ENCODE measurements at places on chromosomes 4 and X.

DNA sequence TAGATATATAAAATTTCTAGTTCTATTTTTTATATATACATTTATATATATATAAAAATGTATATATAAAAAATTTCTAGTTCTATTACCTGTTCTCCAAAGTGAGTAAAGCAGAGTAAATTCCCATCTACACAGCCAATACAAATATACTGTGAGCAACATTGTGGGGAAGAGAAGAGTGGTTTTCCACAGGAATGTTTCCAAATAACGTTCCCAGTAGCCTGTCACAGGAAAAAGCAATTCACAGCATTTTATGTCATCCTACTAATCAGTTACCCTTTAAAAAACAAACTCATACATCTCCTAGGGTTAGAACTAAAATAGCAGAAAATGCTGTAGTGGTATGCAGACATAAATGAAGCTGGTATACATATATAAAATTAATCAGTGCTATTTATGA, 44.5 kb downstream of the AASDH start:
- DNase-seq: no peak

- DNase-seq: no peak
Observed at GRCh38 chrX:80317646-80318045, 102.6 kb upstream of the TENT5D start.

DNA sequence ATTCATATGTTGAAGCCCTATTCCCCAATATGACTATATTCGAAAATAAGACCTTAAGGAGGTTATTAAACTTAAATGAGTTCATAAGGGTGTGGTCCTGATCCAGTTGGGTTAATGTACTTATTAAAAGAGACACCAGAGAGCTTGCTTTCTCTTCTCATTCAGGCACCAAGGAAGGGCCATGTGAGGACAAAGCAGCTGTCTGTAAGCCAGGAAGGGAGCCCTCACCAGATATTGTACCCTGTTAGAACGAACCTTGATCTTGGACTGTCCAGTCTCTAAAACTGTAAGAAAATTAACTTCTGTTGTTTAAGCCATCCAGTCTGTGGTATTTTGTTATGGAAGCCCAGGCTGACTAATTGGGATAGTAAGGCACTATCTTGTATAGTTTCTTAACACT, 9.1 kb upstream of the YTHDC1 start:
- DNase-seq: no peak

GRCh38 chr4:128320656-128321055, 33.0 kb upstream of the PGRMC2 start:
- no peak for DNase-seq

- no peak for DNase-seq
Observed at GRCh38 chr4:173883821-173884220, 353.8 kb upstream of the HAND2 start.

DNA sequence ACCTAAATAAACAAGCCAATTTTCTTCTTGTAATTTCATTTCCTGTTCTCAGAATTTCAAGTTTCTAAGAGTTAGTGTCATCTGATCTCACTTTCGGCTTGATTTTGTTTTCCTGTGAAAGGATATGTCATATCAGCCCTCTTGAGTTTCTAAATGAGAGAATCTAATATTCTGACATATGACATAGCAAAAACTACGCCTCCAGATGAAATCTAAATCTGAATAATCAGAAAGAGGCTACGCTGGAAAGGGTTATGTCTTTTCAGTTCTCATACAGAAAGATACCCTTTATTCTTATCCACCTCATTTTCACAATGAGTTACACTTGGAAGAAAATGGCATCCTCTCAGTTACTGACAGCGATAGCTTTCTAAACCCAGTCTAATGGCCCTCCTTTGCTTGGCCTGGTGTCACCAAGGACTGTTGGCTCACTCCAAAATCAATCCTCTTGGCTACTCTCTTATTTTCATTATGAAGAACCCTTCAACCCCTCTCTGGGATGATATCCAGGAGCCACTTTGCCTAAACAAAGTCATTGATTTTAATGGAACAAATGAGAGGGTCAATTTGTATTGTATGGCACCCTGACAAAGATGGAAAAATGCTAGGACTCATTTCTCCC, 65.6 kb downstream of the ASB9 start:
- no peak for DNase-seq

GRCh38 chr4:105662935-105663675, 45.4 kb downstream of the INTS12 start:
- DNase-seq: no peak

DNA sequence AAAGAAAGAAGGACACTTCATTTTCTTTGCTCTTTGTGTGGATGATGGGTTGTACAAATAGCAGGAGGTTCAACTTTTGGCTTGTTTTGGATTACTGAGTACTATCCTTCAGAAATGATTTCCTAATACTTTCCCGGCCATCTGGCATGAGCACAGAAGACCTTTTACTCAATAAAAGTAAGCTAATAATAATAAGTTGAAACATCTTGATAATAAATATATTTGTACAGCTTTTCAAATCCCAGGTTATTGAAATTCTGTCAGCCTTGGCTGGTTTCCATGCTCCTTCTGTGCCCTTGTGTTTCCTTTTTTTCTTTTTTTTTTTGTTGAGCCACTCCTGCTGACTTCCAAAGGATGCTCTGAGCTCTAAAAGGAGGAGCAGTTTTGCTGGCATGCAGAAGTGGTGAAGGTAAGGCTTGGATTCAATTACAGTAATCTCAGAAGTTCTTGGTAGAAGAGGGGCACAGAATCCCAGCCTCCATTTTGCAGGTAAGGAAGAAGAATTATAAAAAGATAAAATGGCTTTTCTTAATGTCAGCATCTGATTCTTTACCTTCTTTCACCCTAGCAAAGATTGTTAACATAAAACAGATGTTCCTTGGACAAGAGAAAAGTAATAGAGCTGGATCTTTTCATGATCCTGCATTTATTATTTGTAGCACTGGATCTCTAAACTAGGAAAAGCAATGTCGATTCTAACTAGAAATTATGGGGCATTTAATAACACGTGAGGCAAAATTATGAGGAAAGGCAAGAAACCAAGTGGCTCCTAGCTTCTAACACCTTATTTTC, 31.9 kb downstream of the REPS2 start:
- peak; percentile 36 for DNase-seq

GRCh38 chrX:20026278-20026677, 35.4 kb upstream of the BCLAF3 start:
- no peak for DNase-seq

- DNase-seq: no peak
Observed at GRCh38 chr4:99043346-99043745, 45.2 kb downstream of the ADH5 start.

GRCh38 chr4:8176547-8177399, 18.2 kb upstream of the ABLIM2 start:
- DNase-seq: peak; percentile 78

DNA sequence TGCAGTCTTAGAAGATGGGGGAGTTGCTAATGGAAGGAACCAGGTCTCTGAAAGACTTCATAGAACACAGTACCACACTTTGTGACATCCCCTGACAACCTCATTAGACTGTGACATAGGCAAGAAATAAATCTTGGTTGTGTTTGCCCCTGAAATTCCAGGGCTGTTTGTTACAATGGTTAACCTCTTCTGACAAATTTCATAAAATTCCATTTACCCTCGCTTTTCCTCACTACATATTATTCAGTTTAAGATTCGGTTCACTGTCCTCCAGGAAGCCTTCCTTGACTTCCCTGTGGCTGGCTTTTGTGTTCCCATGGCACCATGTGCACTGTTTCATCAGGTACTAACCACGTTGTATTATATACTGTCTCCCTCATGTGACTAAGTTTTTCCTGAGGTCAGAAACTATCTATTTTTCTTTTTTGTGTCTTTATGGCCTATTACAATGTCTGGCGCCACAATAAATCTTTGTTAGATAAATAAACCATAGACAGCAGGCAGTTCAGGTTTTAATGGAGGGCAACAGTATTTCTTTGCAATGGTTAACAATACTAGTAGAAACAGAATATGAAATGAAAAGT, 54.2 kb downstream of the ATXN3L start:
- DNase-seq: no peak

DNA sequence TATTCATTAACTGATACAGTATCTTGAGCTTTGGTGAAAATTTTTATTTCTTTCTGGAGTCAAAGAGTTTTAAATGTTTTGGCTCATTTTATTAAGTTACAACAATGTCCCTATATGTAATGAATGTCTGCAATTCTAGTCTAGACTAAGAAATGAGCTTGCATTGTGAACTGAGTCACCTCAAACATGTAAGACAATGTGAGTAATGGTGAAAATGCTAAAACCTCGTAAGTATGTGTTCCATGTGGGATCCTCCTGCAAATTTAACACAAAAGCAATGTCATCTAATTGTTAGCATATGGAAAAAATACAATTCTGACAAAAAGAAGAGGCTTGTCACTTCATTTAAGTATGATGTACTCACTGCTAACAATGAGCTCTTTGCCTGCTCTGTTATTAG, 480.5 kb upstream of the FSTL5 start:
- DNase-seq: no peak

GRCh38 chr4:101870874-101871273, 80.3 kb downstream of the BANK1 start:
- no peak for DNase-seq

DNA sequence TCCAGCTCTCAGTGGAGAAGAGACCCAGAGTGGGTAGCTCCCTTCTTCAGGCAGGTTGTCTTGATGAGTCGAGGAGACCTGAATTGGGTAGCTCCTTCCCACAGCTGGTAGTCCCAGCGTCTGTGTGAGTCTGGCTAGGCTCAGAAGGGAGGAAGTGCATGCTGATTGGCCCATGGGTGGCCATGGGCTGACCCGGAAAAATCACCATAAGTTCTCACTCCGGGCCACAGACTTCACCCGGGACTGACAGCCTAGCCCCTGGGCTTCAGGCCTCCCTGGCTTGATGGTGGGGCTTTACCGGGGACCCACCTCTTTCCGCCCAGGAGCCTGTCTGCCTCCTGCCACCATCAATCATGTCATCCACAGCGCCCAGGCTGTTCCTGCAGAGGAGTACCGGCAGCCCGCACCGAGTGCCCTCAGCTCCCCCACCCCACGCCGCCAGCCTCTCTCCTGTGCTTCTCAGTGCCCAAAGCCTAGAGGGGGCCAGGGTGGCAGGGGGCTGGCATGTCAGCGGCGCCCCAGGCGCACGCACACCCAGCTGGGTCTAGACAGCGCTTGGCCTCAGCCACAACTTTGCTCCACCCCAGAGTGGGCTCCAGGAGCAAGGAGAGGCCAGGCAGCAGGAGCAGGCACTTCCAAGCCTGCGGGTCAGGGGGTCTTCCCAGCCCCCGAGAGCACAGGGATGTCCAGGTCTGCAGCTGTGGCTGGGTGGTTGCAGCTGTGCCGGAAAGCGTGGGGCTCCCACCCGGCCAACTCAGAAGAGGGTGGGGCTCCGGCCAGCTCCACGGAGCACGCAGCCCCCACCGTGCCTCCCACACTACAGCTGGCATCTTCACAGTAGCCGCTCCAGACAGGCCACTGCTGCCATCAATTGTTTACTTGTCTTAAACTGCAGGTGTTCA, 16.1 kb upstream of the SAT1 start:
- DNase-seq: no peak

DNA sequence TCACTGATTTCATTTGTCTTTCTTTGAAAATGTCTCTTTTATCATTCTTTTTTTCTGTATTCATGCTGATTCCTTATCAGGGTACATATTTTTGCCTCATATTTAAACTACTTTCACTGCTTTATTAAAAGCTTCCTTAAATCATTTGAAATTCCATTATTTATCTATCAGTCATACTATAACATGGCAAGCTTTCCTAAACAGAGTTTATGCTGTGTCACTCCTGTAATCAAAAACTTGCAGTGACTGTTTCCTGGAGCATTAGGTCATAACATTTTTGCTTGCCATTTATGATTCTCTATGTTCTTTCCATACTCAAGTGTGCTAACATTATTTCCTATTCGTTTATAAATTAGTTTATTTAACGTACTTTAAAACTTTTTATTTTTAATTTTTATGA, 203.7 kb downstream of the BMPR1B start:
- no peak for DNase-seq

GRCh38 chr4:128636906-128637305, 172.6 kb upstream of the JADE1 start:
- no peak for DNase-seq

- no peak for DNase-seq
Observed at GRCh38 chr4:168696826-168697225, 200.0 kb downstream of the PALLD start.

- no peak for DNase-seq
Observed at GRCh38 chr4:77731656-77732055, 87.5 kb downstream of the CNOT6L start.

- peak; percentile 90 for DNase-seq
Observed at GRCh38 chr4:110636680-110637407, 14.0 kb upstream of the PITX2 start.

All from eye (tissue), 1 donor.